ENCODE measurements at places on chromosomes 7 and 10.

DNA sequence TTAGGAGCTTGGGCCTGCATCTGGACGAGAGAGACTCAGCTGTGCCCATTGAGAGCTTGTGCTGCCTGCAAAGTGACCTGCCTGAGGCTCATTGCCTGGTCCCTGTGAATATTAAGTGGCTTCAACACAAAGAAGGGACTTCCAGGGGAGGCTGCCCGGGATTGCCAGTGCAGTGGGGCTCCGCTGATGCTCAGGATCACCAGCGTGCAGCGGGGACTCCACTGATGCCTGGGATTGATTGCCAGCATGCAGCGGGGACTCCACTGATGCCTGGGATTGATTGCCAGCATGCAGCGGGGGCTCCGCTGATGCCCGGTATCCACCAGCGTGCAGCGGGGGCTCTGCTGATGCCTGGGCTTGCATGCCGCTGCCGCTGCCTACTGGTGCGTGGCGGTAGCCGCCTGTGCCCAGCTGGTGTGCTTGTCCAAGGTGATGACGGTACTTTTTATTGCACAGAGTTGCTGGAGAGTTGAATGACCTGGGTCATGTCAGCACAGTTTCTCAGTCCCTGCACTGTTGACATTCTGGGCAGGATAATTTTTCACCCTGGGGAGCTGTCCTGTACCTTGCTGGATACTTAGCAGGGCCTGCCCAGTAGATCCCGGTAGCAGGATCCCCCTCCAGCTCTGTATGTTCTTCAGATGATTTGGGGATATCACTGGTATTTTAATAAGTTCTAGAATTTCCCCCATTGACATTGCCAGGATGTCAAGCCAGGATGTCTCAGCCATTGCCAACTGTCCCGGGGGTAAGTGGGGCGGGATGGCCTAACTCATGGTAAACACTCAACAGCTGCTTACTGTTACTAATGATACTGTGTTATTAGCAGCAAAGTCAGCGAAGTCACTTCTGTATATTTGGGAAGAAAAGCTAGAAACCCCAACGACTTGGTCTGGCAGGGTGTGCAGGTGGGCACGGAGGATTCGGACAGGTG is 13.0 kb downstream of the DOCK1 start:
- DNase-seq, result no peak

- DNase-seq, result no peak
Measured at GRCh38 chr7:3961857-3962503, 660.9 kb downstream of the SDK1 start.

- no peak for DNase-seq
Measured at GRCh38 chr7:48259463-48260280, 88.4 kb downstream of the ABCA13 start.

- DNase-seq, result no peak
Measured at GRCh38 chr7:44184206-44184872, 4.9 kb downstream of the GCK start.

- DNase-seq, result no peak
Measured at GRCh38 chr7:40447345-40447744, 312.5 kb downstream of the SUGCT start.

- no peak for DNase-seq
Measured at GRCh38 chr7:124403587-124403986, 362.0 kb downstream of the GPR37 start.

All from GM04503 (cell line).